ENCODE measurements at places on chromosomes 1 and 21.
A peak's percentile ranks its signal among the peaks of the same experiment; 100 is the strongest.

- DNase-seq = no peak
Measured at GRCh38 chr1:168312718-168313604, 32.3 kb downstream of the TBX19 start.

DNA sequence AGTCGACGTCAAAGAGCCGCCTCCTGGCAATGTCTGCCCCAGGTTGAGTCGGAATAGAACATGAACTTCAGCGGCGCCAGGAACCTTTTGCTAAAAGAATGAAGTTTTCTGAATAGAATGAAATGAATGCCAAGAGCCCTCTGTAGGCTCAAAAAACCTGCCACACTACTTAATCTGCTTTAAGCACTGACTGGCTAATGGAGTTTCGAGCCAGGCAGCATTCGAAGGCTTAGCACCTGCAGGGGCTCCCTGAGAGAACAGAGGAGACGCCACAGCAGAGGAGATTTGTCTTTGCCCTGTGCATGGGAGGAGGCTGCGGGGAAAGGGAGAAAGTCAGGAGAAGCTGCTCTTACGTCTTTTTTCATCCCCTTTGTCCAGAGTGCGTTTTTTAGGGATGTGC, 641.7 kb downstream of the AJAP1 start:
- DNase-seq = no peak

GRCh38 chr1:233242827-233243483, 52.6 kb downstream of the PCNX2 start:
- DNase-seq = no peak

DNA sequence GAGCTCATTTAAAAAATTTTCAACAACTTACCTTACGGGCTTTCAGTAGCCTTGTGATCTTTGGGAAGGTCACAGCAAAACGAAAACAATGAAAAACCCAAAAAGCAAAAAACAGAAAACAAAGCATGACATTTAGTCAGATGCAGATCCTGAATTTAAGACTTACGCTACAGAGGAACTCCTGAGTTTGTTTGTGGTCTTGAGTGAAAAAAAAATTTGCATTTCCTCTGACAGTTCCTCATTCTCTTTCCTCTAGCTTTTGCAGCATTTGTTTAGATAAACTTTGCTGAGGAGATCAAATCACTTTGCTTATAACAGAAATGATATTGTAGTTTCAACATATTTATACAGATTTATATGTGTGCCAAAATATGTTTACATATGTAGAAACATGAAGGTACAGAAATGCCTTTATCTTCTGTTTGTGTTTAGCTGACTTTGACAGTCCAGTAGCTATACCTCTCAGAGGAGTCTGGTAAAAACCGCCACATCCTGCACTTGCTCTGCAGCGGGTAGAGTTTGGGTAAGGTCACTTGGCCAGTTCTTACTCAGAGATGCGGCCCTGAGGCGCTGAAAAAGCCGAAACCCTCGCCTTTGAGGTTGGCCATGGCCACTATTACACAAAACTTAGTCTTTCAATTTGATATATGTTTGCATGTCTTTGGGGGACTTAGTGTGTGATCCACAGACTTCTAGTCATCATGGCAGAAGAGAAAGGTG, 142.5 kb downstream of the TNR start:
- DNase-seq = no peak

GRCh38 chr1:165494949-165495857, 48.6 kb upstream of the LRRC52 start:
- DNase-seq = no peak

DNA sequence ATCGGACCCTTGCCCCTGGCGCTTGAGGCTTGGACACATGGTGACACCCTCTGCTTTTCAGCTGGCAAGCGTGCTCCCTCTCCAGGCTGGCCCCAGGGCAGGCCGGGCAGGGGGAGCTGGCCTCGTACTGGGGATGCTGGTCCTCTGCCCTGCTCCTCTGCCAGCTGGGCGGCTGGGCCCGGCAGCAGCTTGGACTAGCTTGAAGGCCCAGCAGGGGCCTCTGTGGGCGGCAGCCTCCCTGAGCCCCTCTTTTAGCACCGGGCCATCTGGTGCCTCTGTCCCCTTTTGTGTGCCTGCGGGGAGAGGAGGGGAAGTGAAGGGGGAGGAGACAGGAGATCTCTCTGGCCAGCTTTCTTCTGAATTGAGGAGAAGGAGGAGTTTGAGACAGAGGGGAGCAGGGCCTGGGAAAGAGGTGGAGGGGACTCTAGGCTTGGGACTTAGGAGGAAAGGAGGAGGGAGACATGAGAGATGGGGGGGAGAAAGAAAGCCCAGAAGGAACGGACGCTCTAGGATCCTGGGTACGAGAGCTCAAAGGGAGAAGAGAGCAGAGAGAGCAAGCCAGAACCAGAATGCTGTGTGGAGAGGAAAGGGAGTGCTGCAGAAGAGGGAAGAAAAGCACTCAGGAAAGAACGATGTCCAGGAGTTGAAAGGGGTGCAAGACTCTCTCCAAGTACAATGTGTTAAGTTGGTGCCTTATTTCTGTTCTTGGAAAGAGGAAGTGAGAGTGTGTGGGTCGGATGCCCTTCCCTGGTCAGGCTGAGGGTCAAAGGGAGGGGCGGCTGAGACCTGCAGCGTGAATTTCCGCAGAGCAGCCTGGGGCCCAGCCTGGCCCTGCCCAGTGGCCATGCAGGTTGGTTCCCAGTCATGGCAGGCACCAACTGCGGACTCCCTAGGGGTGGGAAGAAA, 40.3 kb downstream of the IER5 start:
- peak; percentile 35 for DNase-seq

DNA sequence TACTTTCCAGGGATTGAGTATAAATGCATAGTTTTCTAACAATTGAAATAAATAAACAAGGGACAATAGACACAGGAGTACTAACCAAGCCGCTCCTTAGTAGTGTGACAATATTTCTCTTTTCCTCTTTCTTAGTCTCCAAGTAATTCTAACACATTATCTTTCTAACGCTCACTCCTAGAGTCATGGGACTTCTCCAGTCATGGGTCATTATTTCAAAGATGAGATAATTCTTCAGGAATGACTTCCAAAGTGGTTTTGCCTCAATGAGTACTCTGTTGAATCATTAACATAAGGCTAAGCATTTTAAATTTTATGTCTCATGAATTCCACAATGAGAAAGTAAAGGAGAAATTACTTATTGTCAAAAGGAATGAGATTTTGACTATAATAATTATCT, 605.8 kb upstream of the ADAMTS5 start:
- no peak for DNase-seq

DNA sequence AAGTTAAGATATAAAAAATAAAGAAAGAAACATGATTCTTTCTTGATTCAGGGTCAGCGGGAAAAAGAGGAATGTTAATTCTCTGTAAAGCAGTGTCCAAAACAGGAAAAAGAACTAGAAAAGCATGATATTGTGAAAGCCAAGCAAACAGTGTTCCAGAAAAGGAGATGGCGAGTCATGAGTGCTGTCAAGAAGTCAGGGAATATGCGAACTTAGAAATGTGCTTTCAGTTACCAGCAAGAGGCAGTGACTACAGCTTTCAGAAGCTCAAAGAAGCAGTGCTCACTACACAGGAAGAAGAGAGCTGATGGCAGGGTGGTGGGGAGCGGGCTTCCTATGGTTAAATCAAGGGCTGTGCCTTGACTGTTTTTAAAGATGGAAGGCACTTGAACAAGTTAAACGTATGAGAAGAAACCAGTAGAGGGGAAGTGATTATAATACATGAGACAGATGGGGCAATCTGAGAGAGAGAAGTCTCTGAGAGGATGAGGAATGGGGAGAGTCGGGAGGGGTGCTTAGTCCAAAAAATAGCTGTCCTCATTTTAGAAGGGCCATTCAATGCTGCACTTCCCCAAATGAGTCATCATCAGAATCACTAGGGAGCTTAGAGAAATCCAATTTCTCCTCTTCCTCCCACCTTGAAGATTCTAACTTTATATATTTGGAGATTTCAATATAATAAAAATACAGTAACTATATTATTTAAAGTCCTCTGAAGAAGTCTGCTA, 90.4 kb downstream of the KCNK1 start:
- no peak for DNase-seq

DNA sequence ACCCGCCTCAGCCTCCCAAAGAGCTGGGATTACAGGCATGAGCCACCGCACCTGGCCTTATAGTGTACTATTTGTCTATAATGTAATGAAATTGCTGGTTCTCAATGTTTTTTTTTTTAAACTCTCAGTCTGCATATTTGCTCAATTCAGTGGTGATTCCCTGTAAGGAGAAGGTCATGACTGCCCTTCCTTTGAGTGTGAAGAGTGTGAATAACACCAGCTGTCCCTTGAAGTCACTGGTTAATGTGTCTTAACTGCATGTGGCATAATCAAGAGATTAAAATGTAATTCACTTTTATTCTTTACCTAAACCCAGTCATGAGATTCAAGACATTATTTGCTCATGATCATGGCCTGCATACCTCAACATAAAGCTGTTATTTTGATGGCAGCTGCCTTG, 30.5 kb downstream of the MTF2 start:
- no peak for DNase-seq

GRCh38 chr1:205983925-205984725, 19.1 kb downstream of the RAB7B start:
- no peak for DNase-seq

- no peak for DNase-seq
Measured at GRCh38 chr1:58165073-58165472, 381.5 kb downstream of the OMA1 start.

DNA sequence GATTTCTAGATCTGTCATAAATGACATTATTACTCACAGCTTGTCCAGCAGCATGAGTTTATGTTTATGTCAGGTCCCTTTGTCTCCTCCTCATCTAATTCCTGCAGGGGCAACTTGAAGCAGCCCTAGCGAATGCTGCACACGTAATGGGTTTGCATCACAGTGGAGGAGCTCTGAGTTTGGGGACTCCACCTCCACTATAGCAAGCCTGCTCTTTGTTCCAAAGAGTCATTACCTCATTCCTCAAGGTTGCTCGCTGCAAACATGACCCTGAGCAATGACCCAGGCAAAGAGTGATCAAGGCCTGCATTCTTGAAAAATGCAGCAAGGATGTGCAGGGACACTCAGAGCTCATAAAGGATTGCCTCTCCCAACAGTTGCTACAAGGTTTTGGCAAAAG, 261.9 kb downstream of the HHIPL2 start:
- DNase-seq = no peak

DNA sequence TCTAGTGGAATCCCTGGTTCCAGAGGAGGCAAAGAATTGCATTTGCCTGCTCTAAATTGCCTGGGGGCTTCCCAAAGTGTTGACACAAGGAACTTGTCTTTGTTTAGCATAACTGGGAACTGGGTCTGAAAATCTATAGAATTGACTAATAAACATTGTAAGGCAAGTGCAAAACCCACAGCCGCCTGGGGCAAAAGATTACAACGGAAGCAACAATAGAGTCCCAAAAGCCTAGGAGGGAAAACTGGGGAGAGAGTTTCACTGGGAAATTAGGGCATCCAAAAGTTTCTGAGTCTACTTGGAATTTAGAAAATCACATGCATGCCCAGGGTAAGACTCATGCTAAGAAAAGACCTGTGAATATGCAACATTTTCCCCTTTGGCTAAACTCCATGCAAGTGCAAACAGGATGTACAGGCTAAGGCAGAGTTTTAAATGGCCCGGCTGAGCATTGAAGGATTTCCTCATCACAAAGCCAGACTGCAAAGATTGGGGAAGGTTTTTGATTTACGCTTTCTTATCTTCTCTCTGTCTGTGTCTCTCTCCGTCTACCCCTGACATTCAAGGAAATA, 725.3 kb upstream of the NCAM2 start:
- DNase-seq = no peak

DNA sequence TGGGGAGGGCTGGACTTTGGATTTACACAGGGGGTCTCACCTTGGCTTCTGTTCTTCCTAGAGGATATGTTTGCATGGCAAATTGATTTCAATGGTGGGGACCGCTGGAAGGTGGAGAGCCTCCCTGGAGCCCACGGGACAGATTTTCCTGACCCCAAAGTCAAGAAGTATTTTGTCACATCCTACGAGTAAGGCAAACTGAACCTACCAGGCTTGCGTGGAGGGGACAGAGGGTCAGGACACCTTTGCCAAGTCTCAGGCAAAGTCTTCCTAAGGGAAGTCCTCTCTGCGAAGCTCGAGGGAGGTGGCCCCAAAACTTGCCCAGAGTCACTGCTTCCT, 7.2 kb downstream of the FBXO6 start:
- no peak for DNase-seq

- no peak for DNase-seq
Measured at GRCh38 chr1:154808909-154809262, 61.2 kb downstream of the KCNN3 start.

GRCh38 chr1:60296794-60297193, 223.2 kb upstream of the C1orf87 start:
- no peak for DNase-seq

GRCh38 chr1:30277911-30278310, 445.5 kb downstream of the MATN1 start:
- no peak for DNase-seq

GRCh38 chr1:94624203-94624602, 82.6 kb upstream of the F3 start:
- DNase-seq = no peak

DNA sequence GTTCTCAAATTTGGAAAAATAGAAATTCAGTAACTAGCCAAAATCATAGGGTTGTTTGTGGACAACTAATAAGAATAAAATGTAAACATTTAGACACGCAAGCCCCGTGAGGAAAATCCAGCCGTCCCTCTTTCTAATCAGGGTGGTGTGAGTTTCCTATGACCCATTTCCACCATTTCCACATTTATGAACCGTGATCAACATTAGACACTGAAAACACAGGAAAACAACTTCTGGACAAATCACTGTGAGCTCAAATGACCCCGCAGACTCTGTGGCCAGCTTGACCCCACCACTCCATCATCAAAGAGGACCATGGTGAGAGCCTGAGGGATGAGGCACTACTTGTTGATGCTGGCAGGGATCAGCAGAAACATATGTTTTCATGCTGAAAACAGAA, 101.0 kb downstream of the SIM2 start:
- no peak for DNase-seq

DNA sequence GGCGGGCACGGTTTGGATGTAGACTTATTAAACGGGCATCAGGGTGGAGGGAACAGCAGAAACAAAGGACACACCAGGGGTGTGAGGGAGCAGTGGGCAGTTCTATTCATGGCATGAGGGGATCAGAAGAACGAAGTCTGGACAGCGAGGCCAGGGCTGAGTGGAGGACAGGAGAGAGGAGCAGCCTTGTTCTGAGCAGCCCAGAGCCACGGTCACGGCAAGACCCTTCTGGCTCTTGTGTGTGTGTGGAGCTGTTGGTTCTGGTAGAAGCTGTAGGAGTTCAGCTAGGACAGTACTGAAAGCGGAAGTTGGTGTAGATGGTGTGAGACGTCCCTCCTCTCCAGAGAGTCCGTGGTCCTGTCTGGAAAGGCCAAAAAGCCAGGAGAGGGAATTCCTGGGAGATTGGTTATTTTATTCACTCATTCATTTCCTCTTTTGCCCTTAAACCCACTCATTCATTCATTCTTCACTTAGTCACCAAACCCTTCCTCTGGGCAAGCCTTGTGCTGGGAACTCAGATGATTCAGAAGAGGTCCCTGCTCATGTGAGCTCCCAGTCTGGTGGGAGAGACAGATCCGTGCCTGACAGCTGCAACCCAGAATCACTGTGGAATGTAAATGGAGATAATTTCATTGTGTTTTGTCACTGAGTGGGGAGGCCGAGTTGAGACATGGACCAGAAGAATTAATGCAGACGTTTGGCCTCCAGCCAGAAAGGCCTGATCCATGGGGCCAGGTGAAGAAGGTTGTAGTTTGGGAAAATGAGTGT, 4.1 kb upstream of the ACOT11 start:
- DNase-seq = no peak

GRCh38 chr1:192797891-192798290, 10.9 kb upstream of the RGS2 start:
- DNase-seq = no peak

All from amygdala (tissue), 56 donors.